CD4-positive, alpha-beta T cell treated with Interleukin-6 at 100 ng/mL for 8 hours (primary cell): ENCODE measurements at places on chromosomes 6 and 20.

- no peak for DNase-seq
Measured at GRCh38 chr6:5085648-5086293, 630 bp downstream of the PPP1R3G start.

DNA sequence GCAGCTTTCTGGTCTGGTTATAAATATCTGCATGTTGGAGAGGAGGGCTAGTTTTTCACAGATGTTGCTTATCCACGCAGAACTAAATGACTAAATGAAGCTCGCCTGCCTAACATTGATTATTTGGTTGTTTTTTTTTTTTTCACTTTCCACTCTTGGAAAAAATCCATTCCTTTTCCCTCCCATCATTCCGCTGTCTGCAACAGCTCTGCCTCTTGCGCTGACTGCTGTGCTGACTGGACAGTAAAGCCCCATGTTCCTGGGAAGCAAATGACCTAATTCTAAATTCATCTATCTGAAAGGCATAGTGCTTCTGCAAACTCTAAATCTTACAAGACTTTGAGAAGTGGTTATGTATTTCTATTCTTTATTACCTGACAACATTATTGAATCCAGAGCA, 255.5 kb upstream of the PLN start:
- no peak for DNase-seq

- DNase-seq: no peak
Measured at GRCh38 chr6:139265512-139266190, 26.1 kb downstream of the TXLNB start.

- DNase-seq: no peak
Measured at GRCh38 chr6:105501246-105501645, 98.4 kb upstream of the PREP start.

DNA sequence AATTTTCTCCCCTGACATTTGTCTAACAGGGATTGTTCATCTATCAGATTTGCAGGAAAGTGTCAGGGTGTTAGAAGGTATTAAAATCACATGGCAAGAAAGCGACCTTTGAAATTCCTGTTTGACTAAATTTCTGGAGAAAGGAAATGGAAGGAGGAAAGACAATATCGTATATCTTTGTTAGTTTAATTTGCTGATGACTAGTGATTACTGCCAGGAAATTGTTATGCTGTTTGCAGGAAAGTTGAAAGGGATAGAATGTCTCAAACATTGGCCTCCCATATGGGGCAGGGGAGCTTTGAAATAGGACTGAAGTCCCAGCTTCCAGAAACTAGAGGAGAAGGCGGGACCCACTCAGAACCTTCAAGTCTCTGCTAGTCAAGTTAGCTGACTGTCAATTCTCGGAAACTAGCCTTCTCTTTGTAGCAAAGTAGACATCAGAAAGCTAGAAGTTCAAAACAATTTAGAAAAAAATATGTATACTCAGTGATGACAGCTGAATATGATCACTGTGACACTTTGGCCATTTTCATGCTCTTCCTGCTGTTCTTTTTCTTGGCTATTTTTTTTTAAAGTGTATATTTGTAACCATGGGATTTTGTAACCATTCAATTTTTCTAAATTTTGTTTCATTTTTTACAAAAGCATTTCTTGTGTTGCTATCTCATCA, 53.4 kb upstream of the RALGAPA2 start:
- no peak for DNase-seq

DNA sequence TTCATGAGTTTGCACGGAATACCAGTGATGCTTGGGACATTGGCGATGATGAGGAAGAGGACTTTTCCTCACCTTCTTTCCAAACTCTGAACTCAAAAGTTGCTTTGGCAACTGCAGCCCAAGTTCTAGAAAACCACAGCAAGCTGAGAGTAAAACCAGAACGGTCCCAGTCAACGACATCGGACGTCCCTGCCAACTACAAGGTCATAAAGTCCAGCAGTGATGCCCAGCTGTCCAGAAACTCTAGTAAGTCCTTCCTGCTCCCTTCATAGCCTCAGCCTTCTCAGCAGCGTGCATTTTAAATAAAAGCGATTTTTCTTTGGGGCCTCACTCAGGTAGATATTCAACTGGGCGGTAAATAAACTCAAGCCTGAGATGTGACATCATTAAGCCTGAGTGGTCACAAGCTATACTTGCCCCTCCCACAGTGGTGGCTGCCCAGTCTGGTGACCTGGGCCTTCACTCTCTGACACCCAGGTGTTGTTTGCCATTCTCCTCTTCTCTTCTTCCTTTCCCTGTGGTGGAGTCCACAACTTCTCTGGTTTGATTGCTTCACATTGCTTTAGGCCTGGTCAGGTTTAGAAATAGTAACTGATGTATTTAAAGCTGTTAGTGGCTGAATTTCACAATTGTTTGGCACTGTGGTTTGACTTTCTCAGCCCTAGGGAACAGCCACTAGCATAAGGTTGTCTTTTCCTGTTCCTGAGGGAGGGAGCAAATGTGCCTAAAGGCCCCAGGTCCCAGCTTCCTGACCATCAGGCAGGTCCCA, 21.6 kb upstream of the TMEM217 start:
- no peak for DNase-seq

DNA sequence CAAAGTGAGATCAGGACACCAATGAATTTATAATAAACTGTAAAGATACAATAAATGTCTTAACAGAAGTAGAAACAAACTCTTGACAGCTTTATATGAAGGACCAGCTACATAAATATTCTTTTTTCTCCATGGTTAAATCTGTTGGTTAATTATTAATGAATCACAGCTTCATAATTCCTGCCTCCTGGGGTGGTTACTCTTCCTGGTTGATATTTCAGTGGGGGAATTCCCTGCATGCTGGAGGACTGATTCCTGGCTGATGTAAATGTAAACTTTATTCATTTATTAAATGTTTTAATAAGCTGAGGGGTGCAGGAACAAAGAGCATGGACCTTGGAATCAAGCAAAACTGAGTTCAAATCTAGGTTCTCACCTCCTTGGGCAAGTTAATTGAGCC, 16.2 kb upstream of the RCAN2 start:
- no peak for DNase-seq

DNA sequence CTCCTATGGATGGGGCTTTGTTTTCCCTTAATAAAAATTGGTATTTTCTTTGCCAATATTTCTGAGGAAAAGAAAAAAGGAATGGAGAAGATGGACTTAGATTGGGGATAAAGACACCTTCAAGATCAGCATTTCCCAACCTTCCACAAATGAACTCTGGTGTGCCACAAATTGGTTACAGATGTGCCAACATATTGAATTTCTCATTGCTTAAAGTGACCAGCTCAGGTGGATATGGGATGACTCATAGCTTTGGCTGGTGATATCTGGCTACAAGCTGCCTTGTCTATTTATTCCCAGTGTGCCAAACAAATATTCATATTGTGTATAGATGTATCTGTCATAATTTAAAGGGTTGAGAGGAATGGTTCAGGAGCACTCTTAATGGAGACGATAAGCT, 32.5 kb downstream of the THEMIS start:
- no peak for DNase-seq

GRCh38 chr6:145727817-145728388, 7.4 kb downstream of the EPM2A start:
- no peak for DNase-seq

DNA sequence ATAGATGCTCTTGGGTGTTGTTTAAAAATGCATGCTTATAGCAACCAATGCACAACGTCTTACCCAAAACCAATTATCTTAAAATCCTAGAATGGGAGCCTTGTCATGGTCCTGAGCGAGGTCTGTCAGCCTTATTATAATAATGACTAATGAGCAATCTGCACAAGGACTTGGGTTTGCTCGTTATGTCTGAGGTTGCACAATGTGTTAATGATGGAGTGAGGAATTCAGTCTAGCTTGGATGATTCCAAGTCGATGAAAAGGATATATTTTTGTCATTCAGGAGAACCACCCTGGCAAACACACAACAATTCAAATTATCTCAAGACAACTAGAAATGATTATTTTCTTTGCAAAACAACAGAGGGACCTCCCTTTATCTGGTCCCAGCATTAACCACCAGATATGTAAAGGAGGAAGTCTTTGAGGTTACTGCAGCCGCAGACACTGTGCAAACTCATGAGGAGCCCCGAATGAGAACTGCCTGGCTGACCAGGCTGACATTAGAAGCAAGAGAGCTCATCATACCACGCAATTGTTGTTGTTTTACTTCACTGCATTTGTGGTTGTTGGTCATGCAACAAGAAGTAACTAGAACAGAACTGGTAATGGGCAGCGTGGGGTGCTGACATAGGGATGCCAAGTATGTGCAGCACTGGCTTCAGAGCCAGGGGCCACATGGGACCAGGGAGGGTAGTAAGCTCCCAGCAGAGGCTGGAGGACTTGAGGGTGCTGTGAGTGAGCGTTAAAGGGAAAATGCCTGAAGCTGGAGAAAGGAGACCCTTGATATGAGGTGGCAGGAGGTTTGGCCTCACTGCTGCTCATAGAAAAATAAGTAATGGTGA, 488.3 kb downstream of the CDH26 start:
- no peak for DNase-seq

DNA sequence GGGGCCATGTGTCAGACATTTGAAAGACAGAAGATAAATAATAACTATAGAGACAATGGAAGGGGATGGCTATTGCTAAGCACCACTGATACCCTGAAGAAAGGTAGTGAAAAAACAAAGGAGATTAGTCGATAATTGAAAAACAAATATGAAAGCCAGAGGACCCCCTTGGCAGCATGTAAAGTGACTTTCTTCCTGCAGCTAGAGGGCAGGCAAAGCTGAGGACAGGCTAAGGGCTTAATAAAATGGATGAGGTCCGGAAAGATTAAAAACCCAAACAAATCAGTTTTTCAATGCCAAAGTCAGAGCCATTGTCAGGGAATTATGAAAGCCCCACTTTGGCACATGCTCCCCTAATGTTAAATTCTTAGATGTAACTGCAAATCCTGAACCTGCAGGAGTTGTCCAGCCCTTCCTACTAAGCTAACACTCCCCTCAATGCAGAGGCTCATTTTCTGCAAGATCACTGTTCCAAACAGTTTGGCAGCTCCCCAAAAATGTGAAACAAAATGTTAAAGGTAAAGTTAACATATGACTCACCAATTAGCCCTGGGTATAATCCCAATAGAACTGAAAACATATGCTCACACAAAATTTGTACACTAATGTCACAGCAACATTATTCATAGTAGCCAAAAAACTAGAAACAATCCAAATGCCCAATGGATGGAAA, 1177.9 kb downstream of the GRIK2 start:
- DNase-seq: no peak

DNA sequence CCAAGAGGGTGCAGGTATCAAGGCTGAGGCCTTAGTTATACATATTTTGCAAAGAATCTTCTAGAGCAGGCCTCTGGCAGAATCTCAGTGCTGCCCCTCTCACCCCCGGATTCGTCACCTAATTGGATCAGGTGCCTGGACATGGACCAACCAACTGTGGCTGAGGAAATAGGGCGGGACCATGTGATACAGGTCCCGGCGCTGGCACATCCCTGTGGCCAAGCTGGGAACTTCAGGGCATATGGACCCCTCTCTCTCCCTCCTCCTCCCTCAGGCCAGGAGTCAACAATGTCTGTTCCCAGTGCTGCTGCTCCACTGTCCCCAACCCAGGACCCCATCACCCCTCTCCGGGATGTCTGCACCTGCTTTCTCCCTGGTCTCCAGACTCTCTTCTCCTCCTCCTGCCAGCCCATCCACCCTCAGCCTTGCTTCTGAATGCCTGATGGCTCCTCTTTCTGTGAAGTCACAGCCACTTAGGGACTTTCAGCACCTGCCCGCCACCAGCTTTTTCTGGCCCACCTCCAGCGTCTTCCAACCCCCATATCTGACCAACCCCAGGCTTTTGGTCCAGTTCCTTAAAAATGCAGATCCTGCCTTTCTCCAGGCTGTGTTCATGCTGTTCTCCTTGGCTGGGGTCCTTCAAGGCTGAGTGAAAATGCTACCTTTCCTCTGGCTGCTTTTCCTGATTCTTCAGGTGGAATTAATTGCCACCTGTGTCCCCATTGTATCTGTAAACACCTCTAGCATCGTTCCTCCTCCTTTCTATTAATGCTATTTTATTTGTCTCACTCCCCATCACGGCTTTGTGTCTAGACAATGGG, 19.0 kb upstream of the MLN start:
- no peak for DNase-seq

DNA sequence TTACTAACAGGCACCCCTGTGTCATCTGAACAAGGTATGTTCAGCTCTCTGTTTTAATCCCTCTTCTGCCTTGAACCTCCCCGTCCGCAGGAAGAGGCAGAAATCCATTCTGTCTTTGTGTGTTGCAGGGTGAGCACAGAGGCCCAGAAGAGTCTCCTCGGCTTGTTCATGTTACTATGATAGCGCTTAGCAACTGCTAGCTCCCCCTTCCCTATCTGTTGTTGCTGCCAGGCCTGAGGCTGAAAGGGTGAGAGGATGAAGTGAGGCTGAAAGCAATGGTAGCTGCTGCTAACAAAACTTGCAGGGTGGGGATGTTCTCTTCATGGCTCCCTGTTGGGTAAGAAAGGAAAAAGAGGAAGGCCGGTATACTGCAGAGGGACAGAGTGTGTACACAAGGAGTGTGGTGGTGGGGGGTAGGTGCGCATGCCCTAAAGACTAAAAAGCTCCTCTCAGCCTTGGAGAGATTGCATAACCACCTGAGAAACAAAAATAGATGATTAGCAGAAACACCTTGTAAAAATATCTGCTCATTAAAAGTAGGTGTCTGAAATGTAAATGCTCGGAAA, 55.2 kb upstream of the CITED2 start:
- no peak for DNase-seq

DNA sequence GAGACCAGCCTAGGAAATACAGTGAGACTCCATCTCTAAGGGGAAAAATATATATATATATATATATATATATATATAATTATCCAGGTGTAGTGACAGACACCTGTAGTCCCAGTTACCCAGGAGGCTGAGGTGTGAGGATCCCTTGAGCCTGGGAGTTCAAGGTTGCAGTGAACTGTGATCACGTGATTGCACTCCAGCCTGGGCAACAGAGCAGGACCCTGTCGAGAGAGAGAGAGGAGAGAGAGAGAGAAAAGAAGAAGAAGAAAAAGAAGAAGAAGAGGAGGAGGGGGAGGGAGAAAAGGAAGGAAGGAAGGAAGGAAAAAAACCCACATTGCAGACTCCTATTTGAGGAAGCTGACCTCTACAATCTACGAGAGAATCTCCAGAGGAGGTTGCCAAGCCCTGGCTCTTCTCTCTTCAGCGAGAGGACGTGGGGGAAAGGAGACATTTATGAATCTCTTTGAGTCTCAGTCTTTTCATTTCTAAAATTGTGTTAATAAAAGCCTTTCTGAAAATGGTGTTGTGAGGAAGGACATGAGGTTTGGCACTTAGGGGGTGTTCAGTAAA, 49.7 kb downstream of the COL11A2 start:
- no peak for DNase-seq

DNA sequence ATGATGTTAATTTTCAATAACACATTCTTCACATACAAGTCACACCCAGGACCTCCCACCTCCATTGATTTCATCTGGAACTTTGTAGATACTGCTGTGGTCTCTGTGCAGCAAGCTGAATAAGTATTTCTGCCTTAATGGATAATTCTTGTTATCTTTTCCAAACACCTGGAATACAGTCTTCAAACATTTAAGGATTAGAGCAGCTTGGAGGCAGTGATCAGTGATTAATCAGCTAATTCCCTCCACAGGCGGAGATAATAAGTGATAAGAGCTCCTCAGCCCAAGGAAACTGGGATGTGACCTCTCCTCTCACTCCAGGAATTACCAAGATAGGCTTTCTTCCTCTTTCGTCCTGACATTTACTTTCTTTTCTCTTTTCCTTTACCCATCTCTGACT, 110.7 kb downstream of the FIG4 start:
- DNase-seq: no peak
